HS-5 (cell line): ENCODE measurements at places on chromosomes 13 and 19.

DNA sequence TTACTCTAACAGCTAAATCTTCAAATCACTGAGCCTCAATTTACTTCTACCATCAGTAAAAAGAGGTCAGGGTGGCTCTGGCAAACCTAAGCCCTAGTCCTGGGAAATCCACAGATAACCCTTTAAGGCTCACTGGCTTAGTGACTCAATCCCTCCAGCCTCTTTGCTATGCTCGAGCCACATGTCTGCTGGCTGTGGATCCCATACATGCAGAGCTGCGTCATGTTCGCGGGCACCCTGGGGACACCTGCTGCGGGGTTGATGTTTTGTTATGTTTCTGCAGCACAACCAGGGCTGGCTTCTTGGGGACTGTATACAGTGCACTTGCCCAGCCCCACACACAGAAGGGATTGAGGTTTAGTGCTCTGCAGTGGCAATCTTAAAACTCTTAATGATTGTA is 41.6 kb upstream of the C13orf42 start:
- no peak for DNase-seq

GRCh38 chr13:99985886-99986527 is 4.4 kb downstream of the ZIC2 start:
- DNase-seq, result no peak

DNA sequence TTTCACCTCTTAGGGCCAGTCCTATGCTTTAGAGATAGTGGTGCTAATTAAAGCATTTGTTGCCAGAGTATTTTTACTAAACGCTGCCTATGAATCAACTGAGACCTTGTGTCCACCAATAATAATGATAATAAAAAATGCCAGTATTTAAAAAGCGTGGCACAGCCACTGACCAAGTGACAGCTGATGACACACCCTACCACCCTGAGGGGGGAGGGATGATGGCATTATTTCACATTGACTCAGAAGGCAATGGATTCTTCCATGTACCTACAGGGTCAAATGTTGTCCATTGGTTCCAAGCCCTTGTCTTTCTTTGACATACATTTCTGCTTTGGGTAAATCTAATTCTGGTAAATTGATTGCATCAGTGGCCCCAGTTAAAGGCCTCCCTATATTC is 384.4 kb downstream of the DLEU7 start:
- DNase-seq, result no peak

GRCh38 chr13:53182724-53183123 is 154.1 kb downstream of the OLFM4 start:
- no peak for DNase-seq

GRCh38 chr13:45353895-45354294 is 12.9 kb upstream of the TPT1 start:
- no peak for DNase-seq

DNA sequence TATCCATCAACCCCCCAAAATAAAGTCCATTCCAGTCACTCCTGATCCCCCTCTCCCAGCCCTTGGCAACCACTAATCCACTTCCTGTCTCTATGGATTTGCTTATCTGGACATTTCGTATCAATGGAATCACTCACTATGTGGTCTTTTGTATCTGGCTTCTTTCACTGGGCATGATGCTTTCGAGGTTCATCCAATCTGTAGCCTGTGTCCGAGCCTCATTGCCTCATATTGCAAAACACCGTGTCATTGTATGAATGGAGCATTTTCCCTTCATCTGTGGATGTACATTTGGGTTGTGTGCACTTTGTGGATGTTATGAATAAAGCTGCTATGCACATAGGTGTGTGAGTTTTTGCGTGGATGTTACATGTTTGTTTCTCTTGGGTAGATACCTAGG is 1.4 kb upstream of the FZR1 start:
- no peak for DNase-seq

GRCh38 chr13:67223024-67223423 is 7.1 kb downstream of the PCDH9 start:
- DNase-seq, result no peak

DNA sequence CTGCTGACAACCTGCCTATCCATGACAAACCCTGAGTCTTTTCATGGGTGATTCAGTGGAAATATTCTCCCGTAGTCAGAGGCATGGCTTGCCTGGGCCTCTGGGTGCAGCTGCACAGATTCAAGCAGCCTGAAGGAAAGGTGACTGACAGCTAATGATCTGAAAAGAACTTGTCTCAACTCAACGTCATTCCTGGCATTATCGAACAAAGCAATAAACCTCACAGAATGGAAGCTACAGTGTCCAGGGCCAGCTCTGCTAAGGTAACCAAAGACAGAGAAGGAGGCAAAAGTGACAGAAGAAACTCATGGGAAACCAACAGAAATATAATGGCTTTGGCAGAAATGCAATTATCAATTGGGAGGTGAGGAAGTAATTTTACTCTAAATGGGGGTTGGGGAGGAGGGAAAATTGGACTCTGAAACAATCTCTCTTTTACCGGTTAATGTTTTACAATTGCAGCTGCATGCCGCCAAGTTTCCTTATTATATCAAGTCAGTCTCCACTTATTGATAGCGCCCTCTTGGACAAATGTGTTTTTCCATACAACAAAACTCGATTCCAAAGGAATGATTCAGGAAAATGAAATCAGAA is 12.9 kb downstream of the STARD13 start:
- no peak for DNase-seq

- no peak for DNase-seq
Observed at GRCh38 chr19:28427376-28428083, 785.4 kb downstream of the UQCRFS1 start.

GRCh38 chr13:24511816-24512196 is 772 bp downstream of the PARP4 start:
- no peak for DNase-seq

- DNase-seq, result no peak
Observed at GRCh38 chr19:55289117-55289796, 5.5 kb downstream of the BRSK1 start.

DNA sequence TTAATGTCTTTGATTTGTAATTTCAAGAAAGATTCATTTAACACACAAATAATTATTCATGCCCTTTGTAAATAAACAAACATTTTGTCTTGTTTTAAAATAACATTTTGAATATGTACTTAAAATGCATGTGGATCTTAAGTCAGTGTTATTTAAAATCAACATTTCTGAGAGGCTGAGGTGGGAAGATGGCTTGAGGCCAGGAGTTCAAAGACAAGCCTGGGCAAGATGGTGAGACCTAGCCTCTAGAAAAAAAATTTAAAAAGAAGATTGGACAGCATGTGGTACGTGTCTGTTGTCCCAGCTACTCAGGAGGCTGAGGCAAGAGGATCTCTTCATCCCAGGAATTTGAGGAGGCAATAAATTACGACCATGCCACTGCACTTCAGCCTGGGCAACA is 1268.2 kb downstream of the SLITRK1 start:
- no peak for DNase-seq

GRCh38 chr13:113280126-113280525 is 16.9 kb upstream of the LAMP1 start:
- DNase-seq, result no peak

DNA sequence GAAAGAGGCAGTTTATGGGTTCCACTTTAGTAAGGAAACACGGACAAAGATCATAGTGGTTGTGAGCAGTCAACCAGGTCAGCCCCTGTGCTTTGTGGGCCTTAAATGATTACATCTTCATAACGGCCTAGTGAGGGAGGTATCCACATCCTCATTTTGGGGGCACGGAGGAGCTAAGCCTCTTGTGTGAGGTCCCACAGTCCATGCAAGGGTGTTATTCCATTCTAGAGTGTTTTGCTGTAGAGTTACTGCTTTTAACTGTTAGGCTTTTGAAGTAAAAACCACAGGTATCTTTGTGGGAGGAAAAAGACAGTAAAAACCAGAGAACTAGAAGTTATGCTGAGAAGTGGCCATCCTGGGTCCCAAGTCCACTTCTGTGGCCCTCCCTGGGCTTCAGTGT is 4.0 kb downstream of the NOP53 start:
- no peak for DNase-seq
